ENCODE measurements at places on chromosomes 12 and 14.

DNA sequence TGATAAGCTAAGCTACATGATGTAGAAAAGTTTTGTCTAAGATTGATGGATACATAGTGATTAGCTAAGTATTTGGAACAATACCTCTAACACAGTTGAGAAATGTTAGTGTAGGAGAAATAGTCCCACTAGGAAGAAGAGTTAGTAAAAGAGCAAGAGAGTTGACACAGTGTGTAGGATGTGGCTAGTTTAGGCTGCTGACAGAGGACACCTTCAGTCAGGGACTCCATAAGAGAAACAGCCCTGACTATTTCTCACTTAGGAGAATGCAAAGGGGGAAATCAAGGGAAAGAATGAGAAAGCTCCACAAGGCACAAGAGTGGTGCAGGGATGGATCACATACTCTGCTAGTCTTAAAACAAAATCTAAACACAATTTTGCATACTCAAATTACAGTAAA, 613.7 kb downstream of the SLC16A7 start:
- DNase-seq: no peak

GRCh38 chr14:32697704-32698103, 241.0 kb upstream of the NPAS3 start:
- no peak for DNase-seq

- no peak for DNase-seq
Observed at GRCh38 chr14:31785574-31785973, 224.4 kb downstream of the NUBPL start.

- peak; percentile 15 for DNase-seq
Observed at GRCh38 chr14:39474416-39474911, 42.2 kb upstream of the FBXO33 start.

DNA sequence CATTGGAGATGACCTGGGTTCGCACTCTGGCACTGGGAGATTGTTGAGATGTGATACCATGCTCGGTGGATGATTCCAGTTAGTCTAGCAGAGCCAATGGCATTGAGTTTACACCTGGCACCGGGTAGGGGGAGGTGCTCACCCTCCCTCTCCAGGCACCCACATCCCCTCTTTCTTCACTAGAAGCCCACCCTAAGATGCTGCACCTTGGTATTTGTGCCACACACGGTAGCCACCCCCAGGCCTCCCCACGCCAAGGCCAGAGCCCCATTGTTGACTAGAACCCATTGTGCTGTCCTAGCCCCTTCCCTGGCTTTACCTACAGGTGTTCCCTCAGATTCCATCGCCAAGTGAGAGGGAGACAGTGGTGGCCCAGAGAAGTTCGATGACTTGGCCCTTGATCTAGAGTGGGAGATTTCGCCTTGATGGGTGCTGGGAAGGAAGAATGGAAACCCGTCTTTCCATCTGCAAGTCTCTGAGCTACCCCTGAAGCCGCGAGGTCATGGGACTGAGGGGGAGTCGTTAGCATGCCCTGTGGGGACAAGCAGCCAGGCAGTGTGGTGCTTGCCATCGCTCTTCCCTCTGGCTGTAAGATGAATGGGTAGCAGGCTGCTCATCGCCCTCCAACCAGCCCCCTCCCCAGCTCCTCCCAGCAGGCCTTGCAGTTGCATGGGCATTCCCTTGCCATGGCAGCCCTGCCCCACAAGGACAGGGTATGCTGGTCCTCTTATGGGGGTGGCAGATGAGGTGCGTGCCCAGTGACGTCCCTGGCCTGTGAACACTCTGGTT, 8.7 kb downstream of the CCND2 start:
- no peak for DNase-seq

- DNase-seq: no peak
Observed at GRCh38 chr14:24172261-24172860, 481 bp downstream of the REC8 start.

GRCh38 chr14:100147181-100147631, 12.2 kb downstream of the DEGS2 start:
- peak; percentile 49 for DNase-seq
